ENCODE measurements at places on chromosomes 6 and 20. TPM values are rescaled to one million over a fixed set of nuclear protein-coding genes. Genes with fewer than 3 reads are reported as not detected.

DNA sequence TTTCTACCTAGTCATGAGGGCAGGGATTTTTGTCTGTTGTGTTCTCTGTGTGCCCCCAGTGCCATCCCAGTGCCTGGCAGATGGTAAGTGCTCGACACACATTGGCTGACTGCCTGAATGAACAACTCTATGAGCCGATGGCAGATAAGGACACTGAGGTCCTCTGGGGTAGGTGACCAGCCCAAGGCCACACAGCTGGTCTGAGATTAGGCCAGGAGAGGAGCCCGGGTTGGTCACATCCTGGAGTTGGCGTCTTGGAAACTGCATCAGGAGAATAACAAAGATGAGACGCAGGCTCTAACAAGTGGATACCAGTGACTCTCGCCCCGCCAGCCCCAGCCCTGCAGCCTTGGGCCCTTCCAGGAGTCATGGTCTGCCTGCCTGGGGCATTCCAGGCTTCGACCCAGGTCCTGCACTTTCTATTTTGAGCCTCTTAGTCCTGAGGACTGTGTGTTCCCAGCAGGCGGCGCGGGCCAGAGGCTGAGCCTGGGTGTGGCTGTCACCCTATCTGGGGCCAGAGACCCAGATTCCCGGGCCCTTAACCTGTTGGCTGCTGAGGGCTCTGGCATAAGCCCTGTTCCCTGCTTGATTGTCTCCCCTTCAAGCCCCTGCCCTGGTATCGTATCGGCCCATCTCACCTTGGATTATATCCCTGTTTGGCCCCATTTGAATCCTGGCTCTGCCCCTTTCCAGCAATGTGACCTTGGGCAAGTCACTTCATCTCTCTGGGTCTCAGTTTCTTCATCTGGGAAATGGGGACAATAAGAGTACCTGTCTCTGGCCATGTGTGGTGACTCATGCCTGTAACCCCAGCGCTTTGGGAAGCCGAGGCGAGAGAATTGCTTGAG, 88.3 kb downstream of the CEBPB start:
- no peak for DNase-seq

HRH3 gene
- total RNA-seq, result not detected

- DNase-seq, result no peak
These were observed 186.7 kb upstream of the TENT5A start for GRCh38 chr6:81938991-81939732.

- no peak for DNase-seq
These were observed 17.0 kb upstream of the SAMD3 start for GRCh38 chr6:130239755-130240154.

GRCh38 chr6:108746366-108746765, 101.9 kb upstream of the ARMC2 start:
- DNase-seq, result no peak

- no peak for DNase-seq
These were observed 40.1 kb upstream of the PTCHD4 start for GRCh38 chr6:48151142-48151541.

- no peak for DNase-seq
These were observed 30.8 kb upstream of the ENPP1 start for GRCh38 chr6:131776985-131777384.
